ENCODE measurements at places on chromosomes 5 and 9.

GRCh38 chr9:3628239-3628638 lies 102.4 kb upstream of the RFX3 start:
- no peak for DNase-seq

DNA sequence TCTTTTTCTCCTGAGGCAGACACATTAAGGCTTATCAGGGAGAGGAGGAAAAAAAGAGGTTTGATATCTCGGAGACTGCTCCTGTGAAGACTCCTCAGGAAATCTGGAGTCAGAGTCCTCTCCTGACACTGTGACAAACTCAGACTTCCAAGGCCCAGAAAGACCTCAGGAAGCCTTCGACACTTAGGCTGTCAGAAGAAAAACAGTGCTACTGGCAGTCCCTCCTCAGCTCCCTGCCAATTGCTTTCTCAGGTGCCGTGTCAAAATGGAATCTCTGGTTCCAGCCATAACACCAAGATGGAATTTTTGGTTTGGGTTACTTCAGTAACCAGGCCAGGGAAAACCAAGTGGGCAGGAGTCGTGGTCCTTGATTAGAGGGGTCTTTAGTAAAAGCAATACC lies 4.1 kb downstream of the STK10 start:
- no peak for DNase-seq

GRCh38 chr9:99666571-99666970 lies 155.1 kb upstream of the NR4A3 start:
- DNase-seq = no peak

GRCh38 chr5:65307088-65307487 lies 174.6 kb downstream of the ADAMTS6 start:
- DNase-seq = no peak

GRCh38 chr9:110261632-110262031 lies 5.3 kb upstream of the TXN start:
- no peak for DNase-seq

All from activated CD8-positive, alpha-beta memory T cell treated with anti-CD3 and anti-CD28 coated beads for 4 hours (primary cell).